AG09319 (cell line): ENCODE measurements at places on chromosomes 4 and X.

DNA sequence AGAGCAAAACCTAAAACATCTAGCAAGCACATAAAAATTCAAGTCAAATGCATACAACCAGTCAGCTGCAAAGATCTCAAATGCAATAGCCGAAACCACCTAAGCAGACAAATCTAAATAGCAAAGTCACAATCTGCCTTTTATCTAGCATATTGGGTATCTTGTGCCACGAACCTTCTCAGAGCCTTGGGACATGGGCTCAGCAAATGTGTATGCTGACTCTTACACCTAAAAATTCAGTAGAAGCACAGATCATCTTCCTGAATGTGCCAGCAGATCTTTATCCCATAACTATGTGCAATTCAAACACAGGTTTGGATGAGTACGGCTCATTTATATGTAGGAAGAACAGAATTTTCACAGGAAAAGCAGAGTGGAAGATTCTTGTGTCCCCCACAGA is 492.1 kb downstream of the INPP4B start:
- no peak for DNase-seq

GRCh38 chr4:41882625-41883347 is 52.4 kb upstream of the TMEM33 start:
- no peak for DNase-seq

DNA sequence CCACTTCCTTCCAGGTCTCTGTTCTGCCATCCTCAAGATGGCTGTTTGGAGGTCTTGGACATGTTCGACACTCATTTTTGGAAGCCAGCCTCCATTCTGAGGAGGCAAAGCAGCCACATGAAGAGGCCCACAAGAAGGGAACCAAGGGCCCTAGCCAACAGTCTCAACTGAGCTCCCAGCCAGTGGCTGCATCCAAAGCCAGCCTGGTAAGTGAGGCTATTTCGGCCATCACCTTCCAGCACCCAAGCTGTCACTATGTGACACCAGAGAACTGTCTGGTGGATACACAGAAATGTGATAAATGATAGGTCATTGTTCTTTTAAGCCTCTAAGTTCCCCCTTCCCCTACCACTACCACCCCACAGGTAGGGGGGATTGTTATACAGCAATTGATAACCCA is 127.2 kb downstream of the NPNT start:
- DNase-seq: no peak

GRCh38 chr4:16790508-16790907 is 107.9 kb downstream of the LDB2 start:
- DNase-seq: no peak

DNA sequence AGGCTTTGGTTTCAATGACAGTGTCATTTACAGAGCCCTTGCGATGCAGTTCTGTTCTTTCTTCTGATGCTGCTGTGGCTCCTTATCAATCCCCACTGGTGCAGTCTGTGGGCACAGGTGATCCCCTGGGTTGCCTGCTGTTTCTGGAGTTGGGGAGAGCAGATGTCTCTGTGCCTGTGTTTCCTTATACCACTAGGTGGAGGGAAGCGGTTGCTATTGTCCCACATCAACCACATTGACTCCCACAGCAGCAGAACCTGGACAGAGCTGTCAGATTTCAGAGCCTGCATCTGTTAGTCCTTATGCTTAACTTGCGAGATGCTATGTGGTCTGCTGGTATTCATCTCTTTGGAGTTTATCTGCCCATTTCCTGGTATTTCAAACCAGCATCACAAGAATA is 57.7 kb downstream of the NEIL3 start:
- no peak for DNase-seq

- no peak for DNase-seq
Measured at GRCh38 chr4:181085557-181085956, 1157.6 kb upstream of the TENM3 start.

DNA sequence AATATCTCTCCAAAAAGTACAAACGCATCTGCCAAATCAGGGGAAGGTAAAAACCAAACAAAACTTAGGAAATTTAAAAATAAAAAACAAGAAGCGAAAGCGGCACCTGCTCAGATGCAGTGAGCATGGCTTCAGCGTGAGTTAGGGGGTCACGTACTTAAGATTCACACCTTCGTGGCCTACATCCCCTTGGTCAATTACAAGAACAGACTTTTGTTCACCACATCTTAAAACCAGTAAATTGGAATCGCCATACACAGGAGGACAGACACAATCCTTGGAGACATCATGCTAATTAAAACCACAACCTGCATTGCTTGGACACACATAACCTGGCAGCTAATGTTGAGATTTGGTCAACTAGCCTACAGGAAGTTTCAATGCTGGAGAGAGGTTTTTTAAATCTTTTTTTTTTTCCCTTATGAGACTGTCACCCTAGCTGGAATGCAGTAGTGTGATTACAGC is 12.5 kb upstream of the SEL1L3 start:
- no peak for DNase-seq

GRCh38 chrX:42602566-42602965 is 175.4 kb downstream of the PPP1R2C start:
- no peak for DNase-seq

DNA sequence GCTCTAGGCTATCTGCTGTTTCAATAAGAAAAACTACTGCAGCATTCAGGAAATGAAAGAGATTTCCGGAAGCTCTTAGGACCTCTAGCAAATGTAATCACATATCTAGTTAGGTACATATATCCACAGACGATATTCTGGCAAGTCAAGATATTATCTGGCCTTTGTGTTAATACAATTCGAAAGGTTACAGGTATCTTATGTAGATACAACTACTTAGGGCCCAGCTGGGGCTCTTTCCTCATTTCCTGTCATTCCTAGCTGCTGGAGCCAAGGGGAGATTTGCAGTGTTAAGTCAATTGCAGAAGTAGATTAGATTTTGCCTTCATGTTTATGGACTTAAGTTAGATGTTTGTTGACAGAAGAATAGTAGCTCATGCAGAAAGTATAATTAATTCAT is 299.5 kb downstream of the ARHGAP24 start:
- no peak for DNase-seq

DNA sequence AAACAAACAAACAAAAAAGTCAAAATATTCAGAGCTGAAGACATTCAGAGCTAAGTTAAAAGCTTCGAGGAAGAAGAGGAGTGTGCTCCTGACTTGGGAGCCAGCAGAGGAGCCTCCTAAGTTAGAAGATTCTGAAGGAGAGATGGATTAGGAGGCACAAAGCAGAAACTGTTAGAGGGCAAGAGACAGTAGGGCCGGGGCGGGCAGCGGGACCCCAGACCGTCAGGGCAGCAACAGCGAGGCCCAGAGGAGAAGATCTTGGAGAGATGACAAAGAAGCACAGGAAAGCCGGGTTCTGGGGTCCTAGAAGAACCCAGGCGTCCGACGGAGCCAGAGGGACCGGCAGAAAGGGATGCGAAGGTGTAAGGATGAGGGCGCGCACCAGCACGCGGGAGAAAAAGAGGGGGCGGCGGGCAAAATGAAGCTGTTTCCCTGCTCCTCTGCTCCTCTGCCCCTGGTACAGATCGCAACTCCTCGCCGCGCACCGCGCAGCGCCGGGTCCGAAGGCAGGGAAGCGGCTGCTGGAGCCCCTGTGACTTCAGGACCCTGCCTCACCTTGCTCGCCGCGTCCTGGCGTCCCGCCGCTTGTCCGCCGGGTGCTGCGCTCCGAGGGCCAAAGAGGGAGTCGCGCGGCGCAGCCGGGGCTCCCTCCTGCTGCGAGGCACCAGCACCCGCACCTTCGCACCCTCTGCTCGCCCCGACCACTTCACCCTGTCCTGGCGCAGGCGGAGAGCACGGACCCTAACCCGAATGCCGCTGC is 477 bp downstream of the KLHL13 start:
- no peak for DNase-seq

- DNase-seq: no peak
Measured at GRCh38 chrX:18424482-18425198, 768 bp upstream of the CDKL5 start.

DNA sequence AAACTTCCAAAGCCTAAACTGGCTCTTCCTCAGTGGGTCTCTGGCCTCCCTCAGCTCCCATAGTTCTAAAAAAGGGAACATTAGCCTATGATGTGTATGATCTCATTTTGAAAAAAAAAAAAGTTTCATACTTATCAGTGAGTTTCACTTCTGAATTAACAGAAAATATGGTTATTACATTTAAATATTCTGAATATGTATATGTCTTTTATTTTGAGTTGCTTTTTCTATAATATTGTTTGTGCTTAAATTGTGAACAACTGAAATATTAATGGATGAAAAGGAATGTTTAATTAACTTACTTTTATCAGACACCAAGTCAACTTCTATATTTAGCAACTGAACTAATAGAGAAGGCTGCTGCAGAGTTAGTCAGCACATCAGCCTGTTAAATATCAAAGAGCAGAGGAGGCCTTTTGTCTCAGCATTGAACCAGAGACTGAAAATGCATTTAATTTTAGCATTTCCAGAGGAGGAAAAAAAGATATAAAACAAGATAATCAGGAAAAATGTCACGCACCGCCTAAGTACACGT is 20.4 kb upstream of the FHL1 start:
- no peak for DNase-seq

- DNase-seq: no peak
Measured at GRCh38 chrX:68930542-68931317, 101.9 kb downstream of the EFNB1 start.

- no peak for DNase-seq
Measured at GRCh38 chr4:74038425-74039314, at the start of gene CXCL3. TSS of gene CXCL3 (minus strand) at chr4:74038689. CDS start at chr4:74038611, 78 bp downstream.

DNA sequence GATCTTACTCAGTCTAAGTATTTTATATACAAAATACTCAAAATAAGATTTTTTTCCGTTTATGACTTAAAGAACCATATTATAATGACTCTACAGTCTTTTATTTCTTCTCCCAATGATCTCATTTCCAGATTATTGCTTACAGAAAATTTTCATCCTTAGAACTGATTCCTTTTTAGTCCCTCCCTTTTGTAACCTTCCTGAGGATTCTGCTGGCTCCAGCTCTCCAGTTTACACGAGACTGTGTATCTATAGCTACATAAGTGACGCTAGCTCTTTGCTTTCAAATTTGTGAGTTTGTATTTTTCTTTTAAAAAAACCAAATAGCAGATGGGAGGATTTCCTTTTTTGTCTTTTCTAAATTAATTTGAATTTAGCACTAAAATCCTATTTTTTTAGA is 24.0 kb downstream of the FHDC1 start:
- no peak for DNase-seq

DNA sequence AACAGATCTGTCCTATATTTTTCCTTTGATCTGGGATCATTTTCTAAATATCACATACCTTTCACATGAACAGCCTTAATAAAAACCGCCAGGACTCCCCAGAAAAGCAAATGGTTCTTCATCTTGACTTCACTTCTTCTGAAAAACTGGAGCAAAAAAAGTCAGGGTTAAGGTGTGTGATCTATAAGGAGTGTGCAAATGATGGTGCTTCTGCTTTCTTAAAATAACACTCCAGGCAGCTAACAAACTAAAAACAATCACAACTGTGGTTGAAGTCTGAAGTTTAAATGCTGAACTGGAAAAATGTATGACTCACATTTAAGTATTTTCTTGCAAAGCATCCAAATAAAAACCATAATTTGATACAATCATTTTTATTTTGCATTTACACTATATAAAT is at the start of gene JCHAIN:
JCHAIN (minus strand) TSS at position 140 of the 400 bp plus-strand sequence; CDS start at position 122, 18 bp downstream.
- no peak for DNase-seq

DNA sequence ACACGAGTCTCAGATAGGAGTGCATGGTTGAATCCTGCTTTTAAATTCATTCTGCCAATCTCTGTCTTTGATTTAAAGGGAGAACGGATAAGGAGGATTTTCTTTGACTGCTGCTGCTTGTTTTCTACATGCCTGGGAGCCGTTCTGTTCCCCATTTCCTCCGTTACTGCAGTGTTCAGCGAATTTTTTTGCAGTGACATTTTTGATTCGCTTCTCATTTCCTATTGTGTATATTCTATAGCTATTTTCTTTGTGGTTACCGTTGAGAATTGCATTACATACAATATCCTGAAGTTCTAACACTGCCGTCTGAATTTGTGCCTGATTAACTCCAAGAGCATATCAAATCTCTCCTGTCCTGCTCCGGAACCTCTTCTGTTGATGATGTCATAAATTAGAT is 14.8 kb upstream of the MAEA start:
- DNase-seq: no peak

DNA sequence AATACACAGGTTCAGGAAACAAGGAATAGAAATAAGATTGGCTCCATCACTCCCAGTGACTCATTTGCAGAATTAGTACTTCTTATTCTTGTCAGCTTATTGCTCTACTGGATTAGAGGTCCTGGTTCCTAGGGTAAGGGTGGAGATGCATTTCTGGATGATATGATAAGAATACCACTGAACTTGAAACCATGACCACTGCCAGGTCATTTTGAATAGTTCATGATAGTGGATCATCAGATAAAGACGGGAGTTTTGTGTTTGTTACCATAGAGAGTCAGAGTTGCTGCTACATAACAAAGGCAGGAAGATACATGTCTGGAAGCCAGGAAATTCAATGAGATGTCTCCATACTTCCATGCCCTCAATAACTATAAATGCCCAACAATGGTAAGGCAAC is 109.2 kb upstream of the FAT1 start:
- no peak for DNase-seq

DNA sequence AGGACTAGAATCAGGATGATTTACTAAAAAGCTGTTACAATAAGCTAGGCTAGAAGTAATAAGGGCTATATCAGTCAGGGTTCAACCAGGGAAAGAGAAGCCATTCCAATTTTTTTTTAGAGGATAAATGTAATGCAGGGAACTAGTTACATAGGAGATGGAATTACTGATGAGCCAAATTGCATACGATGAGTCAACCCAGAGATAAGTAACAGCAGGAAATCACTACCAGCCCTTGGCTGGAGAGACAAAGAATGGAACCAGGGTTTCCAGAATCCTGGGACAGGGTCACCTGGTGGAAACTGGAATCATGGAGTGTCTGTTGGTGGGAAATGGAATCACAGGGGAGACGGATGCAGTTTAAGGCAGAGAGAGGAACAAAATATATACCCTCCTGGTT is 13.1 kb upstream of the MAGEA4 start:
- DNase-seq: no peak

DNA sequence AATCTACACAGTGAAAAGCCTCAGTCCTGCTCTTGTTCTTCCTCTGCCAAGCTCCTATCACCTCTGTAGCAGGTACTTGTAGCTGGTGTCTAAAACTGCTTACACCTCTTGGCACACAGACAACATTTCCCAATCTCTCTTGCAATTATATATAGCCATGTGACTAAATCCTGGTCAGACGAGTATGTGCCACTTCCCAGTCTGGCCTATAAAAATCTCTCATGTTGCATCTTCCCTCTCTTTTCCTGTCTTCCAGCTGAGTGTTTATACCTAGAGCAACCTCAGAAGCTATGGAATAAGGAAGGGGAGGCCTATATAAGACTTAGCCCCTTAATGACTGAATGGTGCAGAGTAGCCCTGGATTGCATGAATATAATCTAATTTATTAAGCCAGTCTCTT is 105.8 kb downstream of the RNF150 start:
- DNase-seq: no peak

DNA sequence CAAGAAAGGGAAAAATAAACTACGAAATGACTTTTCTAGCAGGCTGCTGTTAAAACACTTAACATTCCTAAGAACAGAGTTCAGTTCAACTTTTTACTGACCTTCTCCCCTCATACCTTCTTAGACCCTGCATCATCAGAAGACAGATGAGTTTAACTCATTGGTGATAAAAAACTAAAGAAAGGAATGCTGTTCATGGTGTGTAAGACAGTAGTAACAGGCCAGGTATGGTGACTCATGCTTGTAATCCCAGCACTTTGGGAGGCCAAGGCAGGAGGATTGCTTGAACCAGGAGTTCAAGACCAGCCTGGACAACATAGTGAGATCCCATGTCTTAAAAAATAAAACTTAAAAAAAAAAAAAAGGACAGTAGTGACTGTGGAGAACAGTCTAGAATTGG is 16.2 kb downstream of the RBM47 start:
- DNase-seq: no peak
